ENCODE measurements at places on chromosomes 6 and 20. TPM values are rescaled to one million over a fixed set of nuclear protein-coding genes. Genes with fewer than 3 reads are reported as not detected.

Gene CFAP61
- total RNA-seq: 0.80 TPM

Gene DUSP15
- total RNA-seq: not detected

DNA sequence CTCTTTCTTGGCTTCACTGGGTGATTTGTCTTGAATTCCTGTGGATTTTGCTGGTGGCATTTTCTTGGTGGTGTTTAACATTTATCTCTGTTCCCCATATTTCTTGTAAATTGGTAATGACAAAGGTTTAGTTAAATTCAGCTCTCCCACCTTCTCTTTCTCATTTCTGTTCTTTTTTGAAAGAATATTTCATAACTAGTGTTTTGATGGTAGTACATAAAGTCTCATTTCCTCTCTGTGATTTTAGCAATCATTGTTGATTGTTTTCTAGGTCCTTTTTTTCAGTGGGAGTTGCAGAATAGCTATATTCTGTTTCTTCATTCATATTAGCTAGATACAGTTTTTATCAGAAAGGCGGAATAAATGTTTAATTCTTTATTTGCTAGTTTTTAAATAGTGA lies 73.1 kb downstream of the QKI start:
- no peak for DNase-seq

GRCh38 chr6:146891615-146892265 lies 293.0 kb downstream of the ADGB start:
- no peak for DNase-seq

DNA sequence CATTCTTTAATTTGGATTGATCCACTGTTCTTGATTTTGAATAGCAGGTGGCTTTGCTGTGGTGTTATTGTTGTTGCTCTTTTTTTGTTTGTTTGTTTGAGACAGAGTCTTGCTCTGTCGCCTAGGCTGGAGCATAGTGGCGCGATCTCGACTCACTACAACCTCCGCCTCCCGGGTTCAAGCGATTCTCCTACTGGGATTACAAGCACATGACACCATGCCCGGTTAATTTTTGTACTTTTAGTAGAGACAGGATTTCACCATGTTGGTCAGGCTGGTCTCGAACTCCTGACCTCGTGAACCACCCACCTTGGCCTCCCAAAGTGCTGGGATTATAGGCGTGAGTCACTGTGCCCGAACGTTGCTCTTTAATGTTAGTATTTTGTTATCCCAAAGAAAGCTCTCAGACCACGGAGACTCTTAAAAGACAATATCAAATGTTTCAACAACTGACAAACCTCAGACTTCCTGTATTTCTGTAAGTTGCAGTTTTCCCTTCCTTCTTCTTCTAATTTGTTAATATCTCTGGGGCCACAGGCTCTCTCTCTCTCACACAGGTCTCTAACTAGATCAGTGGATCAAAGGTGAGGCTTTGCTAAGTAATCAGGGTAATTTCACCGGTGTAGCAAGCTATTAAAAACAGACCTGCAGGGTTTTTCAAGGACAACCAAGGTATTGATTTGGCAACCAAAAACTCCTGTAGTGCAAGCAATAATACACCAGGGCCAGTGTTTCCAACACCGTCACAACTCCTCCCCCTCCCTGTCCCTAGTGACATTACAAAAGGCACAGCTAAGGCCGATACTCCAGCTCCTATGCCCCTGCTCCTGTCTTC lies 48.8 kb upstream of the ZNF217 start:
- peak; percentile 42 for DNase-seq

Gene CYP21A2
- total RNA-seq: 0.88 TPM

Gene TMEM151B
- 0.10 TPM for total RNA-seq

DNA sequence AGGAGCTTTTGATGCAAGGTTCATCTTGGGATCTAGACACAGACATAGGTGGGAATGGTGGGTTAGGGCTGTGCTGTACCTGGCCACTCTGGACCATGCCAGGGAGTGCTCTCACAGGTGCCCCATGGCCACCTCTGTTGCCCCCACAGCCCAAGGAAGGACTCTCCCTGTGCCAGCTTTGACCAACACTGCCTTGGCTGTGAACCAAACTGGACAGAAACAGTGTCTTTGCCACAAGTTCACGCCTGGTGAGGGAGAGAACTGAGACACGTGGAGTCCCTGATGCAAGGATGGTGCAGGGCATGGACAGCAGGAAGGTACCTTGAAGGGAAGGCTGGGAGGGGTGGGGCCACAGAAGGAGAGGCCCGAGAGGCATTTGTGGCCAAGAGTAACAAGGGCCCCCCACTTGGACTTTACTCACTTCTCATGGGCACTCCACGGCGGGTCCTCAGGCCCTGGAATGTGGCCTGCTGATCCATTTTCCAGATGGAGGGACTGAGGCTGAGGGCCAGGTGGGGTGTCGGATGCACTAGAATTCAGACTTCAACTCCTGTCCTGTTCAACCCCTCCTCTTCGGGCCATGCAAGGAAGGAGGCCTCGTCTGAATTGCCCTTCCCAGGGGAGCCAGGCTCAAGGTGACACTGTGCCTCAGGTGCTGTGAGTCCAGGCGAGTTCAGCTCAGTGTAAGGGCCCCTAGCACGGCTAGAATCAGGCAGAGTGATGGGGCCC lies 103.3 kb downstream of the YTHDF1 start:
- no peak for DNase-seq

Gene HSPA1L
- 2.3 TPM for total RNA-seq

DNA sequence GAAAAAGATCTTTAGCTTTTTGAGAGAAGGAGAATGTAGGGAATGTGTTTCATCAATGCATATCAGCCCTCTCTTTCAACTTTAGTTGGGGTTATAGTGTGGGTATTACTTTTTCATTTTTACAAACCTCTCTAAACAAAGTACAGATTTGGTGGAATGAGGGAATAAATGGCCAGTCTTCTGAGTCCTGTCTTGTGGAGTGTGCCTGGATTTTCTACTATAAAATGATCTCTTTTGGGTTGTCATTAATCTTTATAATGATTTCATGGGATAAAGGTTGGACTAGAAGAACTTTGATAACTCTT lies 209.3 kb downstream of the RNF144B start:
- no peak for DNase-seq

DNA sequence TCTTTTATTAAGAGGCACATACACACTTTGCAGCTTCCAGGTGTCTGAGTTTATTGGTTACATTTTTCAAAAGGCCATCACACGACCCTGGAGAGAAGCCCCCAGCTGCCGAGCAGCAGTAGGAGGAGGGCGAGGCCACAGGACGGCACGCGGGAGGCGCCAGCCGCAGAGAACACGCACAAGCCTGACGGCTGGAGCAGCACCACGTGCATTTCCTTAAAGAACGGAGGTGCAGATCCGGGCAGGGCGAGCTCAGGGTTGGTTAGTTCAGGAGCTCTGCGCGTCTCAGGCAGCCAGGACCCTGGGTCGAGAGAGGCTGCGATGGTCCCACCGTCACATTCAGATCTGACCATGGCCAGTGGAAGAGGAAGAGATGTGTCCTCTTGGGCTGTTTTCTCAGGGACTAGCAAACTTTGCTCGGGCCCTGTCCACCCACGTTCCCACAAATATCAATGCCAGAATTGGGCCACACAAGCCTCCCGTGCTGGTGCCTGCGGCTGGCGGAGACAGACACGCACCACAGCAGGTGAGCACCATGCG lies 121.4 kb upstream of the AFDN start:
- peak; percentile 71 for DNase-seq

GRCh38 chr6:20691185-20691584 lies 156.9 kb downstream of the CDKAL1 start:
- no peak for DNase-seq

- no peak for DNase-seq
These were observed 18.0 kb downstream of the EXOC2 start for GRCh38 chr6:674956-675355.

DNA sequence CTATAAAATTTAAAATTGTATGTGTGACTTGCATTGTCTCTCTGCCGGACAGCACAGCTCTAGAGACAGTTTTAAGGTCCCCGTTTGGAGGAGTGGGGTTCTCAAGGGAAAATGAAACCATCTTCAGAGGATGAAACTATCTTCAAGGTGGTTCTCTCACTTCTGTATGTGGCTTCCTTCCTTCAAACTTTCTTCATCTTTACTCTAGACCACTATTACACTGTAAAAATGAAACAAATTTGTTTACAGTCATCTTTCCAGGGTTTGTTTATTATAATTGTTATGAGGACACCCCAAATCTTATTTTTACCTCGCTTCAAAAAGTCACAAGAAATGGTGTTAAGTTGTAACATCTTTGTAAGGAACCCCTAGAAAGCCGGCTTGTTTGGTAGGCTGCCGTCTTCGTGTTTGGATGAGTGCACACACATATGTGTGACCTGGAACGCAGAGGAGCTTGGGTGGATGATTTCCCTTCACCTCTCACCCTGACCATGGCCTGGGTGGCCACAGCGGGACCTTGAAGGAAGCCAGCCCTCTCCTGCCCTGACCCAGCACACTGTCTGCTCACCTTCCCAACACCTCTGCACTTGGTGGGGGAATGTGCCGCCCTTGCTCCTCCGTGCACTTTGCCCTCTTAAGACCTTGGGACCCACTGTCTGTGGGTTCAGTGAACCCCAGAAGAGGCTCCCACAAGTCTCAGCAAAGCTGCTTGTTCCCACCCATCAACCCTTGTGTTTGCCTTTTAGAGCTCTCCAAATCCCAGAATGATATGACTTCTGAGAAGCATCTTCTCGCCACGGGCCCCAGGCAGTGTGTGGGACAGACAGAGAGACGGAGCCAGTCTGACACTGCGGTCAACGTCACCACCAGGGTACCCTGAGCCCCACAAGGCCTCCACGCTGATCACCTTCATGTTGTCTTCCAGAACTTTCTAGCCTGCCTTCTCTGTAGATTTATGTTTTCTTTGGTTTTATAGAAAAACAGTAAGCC lies 67.8 kb downstream of the SYTL3 start:
- DNase-seq: peak; percentile 42

Gene ROS1
- 0.42 TPM for total RNA-seq

- DNase-seq: no peak
These were observed 11.3 kb downstream of the TFAP2A start for GRCh38 chr6:10403385-10404106.

Gene OR5V1
- not detected for total RNA-seq

DNA sequence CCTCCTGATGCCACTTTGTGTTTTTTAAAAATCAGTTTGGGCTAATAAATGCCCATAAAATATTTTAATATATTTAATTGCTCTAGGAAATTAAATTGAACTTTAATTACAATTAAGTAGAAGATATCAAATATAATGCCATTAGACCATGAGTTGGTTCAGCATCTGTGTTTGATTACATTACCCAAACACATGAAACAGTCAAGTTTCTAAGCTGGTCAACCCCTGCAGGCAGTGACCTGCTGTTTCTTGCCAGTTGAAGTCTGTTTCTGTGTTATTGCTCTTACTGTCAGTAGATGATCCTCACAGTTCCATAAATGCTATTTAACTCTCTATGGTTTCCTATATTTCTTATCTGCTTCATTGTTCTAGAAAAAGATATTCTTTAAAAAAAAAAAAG lies 9.7 kb upstream of the TENT5A start:
- DNase-seq: no peak

Gene CDH26
- 1.9 TPM for total RNA-seq

DNA sequence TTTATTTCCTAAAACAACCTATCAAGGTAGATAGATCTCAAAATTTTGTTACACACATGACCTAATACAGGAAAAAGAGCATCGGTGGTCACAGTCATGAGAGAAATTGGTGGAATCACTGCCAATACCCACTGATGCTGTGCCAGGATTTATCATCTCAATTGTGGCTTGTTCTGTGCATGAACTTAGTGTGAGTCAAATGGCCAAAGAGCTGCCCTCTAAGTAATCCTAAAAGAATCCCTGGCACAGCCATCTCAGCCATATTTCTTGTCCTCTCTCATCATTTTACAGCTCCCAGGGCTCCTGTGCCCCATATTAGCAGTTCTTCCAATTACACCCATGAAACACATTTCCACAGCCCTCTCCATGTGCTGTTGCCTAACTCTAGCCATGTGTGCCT lies 6.1 kb downstream of the GSTA5 start:
- no peak for DNase-seq

Gene CTAGE9
- not detected for total RNA-seq

All from lower leg skin (tissue), 4 donors.